Muscle of back (tissue), 13 donors: ENCODE measurements at places on chromosomes 2 and 18.

DNA sequence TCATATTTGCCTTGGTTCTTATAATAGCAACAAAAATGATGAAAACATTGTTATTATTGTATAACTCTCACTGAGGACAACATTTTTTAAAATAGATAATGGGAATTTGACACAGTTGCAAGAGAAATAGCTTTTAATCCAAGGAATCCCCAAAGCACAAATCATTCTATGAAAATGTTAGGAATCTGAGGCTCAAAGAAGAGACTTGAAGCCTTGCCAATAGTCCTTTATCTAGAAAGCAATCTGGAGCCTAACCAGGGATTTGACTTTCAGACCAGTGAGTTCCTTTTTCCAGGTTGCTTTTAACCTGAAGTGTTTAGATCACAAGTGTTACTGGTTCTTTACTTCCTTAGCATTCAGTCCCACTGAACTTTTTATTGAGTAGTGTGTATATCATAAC is 574.5 kb upstream of the ZEB2 start:
- DNase-seq, result peak; percentile 56

DNA sequence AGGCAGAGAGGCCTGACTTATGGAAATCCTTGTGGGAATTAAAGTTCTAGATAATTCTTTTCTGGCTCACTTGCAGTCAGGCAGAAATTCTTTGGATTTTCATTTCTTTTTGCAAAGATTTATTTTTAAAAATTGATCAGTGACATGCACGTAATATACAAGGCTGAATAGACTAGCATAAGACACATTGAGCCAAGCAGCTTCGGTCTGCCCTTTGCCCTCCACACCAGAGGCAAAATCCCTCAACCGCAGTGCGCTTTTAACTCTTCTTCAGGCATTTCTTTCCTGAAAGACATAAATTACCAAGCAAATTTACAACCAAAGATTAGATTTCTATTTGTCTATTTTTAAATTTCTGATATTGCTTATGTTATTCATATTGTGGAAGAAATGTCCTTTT is 227.9 kb downstream of the LOXHD1 start:
- DNase-seq, result no peak

GRCh38 chr2:234450431-234451124 is 46.3 kb downstream of the ARL4C start:
- no peak for DNase-seq

DNA sequence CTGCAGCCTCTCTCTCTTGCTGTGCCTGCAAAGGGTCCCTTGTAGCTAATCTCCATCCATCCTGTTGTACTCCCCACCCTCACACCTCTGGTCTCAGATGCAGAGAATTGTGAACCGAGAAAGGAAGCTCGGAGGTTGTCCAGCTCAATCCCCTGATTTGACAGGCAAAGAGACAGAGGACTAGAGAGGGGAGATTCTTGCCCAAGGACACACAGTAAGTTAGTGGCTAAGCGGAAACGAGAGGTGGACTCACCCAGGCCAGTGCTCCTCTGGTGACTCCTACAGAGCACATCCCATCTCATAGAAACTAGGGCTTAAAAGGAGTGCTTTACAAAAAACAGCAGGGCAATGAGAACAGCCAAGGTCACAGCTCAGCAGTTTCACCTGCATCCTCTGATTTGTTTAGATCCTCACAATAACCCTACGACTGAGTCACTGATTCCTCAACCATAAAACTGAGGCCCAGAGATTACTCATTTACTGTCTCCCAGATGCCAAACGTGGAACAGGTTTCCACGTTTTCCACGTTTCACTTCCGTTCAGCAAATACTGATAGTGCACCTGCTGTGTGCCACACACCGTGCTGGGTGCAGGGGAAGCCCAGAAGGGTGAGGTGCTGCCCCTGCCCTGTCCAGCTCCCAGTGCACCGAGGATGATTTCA is 22.1 kb downstream of the EHD3 start:
- no peak for DNase-seq

DNA sequence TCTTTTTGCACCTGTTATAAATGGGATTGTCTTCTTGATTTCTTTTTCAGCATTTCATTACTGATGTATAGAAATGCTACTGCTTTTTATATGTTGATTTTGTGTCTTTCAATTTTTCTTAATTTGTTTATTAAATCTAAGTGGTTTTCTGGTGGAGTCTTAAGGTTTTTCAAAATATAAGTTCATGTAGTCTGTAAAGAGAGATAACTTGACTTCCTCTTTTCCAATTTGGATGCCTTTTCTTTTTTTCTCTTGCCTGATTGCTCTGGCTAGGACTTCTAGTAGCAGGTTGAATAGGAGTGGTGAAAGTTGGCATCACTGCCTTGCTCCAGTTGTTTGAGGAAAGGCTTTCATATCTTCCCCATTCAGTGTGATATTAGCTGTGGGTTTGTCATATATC is 28.6 kb upstream of the GALNT5 start:
- no peak for DNase-seq

DNA sequence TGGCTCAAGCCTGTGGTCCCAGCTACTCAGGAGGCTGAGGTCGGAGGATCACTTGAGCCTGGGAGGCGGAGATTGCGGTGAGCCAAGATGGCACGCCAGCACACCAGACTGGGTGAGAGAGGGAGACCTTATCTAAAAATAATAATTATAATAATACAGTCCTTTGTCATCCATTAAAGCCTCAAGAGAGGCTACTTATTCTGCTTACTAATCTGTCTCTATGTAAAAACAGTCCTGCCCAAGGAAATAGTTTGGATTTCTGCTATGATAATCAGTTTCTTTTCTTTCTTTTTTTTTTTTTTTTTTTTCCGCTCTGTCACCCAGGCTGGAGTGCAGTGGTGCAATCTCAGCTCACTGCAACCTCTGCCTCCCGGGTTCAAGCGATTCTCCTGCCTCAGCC is 228.3 kb downstream of the C1D start:
- DNase-seq, result no peak

DNA sequence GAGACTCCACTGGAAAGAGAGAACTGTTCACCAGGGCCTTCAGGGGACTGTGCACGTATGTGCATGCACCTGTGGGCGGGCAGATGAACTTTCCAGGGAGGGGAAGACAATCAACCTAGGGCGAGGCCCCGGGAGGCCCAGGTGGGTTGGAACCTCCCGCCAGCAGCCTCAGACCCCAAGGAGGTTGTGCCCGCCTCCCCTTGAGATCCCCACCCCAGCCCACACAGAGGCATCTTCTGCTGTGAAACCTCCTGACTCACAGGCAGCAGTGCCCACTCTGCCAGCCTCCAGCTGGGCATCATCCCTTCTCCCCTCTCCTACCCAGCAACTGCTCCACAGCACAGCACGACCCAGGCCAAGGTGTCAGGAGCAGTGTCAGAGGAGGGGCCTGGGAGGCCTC is 54.4 kb downstream of the FAM178B start:
- DNase-seq, result no peak

DNA sequence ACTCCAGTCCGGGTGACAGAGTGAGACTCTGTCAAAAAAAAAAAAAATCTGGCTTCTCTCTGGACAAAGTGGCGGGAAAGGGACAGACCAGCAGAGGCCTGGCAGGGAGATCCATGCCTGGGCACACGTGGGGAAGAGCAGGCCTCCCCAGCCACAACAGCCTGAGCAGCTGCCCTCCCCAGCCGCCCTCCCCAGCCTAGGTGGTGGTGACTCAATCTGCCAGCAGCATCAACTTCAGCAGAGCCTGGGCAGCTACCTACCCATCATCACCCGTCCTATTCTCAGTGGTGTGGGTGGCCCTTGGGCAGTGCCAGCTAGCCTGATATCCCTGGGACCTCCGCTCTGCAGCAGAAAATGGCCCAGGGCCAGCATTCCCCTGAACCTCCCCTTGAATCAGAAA is 612.4 kb downstream of the FBXO15 start:
- no peak for DNase-seq

DNA sequence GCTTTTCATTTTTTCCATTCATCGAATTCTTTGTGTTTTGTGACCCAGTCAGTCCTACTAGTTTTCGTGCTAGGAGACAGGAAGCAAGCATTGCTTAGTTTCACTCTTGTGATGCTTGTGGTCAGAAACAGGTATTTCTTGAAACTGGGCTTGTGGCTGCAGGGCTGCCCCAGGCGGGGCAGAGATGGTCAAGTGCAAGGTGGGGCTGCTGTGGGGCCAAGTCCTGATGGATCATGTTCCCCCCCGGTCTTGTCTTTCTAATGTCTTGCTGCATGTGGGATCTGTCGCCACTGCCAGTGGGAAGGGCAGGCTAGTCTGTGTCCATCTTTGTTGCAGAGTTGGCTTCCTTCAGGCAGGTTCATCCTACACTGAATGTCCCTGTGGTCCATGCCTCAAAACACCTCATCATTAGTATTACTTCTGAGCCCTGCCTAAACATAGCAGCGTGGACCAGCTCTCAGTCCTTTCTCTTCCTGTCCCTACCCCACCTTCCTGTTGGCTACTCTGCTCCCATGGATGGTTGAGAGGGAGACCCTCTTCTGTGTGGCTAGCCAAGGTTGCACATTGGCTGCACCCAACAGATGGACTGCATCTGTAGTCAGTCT is 38.7 kb downstream of the INPP4A start:
- DNase-seq, result no peak

- DNase-seq, result no peak
Observed at GRCh38 chr18:22846697-22847096, 86.4 kb upstream of the RBBP8 start.

DNA sequence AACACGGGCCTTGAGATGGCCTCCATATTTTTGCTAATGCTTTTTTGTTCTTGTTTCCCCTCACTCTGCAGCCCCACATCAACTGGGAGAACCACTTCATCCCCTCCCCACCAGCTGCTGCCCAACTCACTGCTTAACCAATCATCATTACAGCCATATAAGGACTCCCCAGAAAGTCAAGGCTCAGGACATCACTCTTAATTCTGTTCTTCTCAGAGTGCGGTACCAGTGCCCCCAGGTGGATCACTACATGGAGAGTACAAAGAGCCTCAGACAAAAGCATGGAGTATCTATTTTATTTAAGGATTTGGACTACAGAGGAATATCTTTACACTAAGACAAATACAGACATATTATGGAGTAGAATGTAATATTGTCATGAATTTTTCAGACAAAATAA is 340.6 kb downstream of the PAX3 start:
- DNase-seq, result no peak

- no peak for DNase-seq
Observed at GRCh38 chr2:158346032-158346431, 110.5 kb downstream of the CCDC148 start.

DNA sequence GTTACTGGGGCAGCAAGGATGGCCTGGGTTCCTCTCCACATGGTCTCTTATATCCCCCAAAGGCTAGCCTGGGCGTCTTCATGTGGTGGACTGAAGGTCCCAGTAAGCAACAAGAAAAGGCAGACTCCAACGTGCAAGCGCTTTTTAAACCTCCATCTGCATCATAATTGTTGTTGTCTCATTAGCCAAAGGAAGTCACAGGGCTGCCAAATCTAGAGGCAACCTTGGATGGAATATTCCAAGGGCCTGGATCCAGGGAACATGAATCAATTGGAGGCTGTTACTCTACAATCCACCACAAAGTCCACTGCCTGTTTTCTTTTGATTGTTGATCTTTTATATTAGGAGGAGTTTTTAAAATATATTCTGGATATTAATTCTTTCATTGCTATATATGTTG is 118.8 kb downstream of the SH3RF3 start:
- no peak for DNase-seq

DNA sequence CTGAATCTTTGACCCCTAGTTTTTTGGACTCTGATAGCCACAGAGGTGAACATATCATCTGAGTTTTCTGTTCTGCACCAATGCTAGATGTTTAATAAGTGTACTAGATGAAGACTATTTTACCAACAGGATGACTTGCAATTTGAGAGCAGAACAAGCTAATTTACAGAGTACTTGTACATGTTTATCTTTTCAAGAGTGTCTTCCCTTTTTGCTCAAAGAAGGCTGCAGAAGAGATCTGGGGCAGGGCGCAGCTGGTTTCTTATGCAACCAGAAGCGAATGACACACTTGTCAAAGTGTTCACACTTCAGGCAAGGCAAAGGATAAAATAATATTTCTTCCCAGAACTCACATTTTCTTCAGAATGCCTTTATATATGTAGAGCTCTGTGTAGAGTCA is 86.0 kb downstream of the VWA3B start:
- no peak for DNase-seq

GRCh38 chr2:191676790-191677645 is 918 bp upstream of the NABP1 start:
- peak; percentile 64 for DNase-seq

GRCh38 chr2:45859682-45860081 is 208.2 kb downstream of the PRKCE start:
- no peak for DNase-seq

- DNase-seq, result no peak
Observed at GRCh38 chr2:202307690-202308089, 42.1 kb downstream of the NOP58 start.

- no peak for DNase-seq
Observed at GRCh38 chr2:63874204-63875130, 32.8 kb downstream of the UGP2 start.

GRCh38 chr2:222651718-222652418 is 4.0 kb downstream of the FARSB start:
- DNase-seq, result peak; percentile 49

- DNase-seq, result no peak
Observed at GRCh38 chr18:46158499-46158898, 54.3 kb downstream of the HAUS1 start.

DNA sequence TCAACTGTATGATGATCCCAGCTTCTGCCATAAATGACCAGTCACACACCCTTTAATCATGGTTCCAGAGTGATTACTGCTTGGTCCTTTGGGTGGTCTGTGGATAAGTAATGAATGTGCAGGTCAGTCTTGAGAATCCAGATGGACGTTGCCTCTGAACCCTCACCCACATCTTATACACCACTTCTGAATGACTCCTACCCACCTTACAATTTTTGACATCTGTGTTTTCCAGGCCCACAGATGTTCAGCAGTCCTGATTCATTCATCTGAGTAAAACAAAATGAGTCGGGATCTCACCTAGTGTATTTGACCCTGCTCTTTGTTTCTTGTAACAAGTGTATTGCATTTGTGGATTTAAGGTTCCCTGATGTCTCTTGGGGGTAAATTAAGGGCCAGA is 194.1 kb upstream of the CCDC68 start:
- DNase-seq, result no peak

- no peak for DNase-seq
Observed at GRCh38 chr18:36650906-36651305, 177.9 kb downstream of the TPGS2 start.

GRCh38 chr2:18399601-18400000 is 160.9 kb downstream of the RDH14 start:
- no peak for DNase-seq

DNA sequence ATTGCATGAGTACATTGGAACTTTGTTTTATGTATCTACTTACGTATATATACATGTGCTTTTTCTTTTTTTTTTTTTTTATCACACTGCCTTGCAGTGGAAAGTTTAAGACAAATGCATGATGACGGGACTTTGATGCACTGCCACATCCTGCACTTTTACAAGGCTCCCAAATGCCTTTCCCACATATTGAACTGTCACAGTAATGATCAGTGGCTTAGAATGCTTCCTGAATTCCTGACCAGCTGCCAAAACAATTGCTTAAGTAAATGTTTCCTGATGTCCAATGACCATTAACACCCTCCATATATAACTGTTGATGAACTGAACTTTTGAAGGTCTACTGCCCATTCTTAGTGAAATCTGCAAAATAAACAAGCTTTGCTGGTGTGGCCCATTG is 60.2 kb downstream of the LYPD6B start:
- DNase-seq, result peak; percentile 48

- DNase-seq, result no peak
Observed at GRCh38 chr2:151260573-151261230, 961 bp downstream of the RBM43 start.
